Iris pigment epithelial cell (primary cell): ENCODE measurements at places on chromosomes 4 and X.
A peak's percentile ranks its signal among the peaks of the same experiment; 100 is the strongest.

- no peak for DNase-seq
Measured at GRCh38 chr4:174210952-174211490, 72.4 kb downstream of the FBXO8 start.

- no peak for DNase-seq
Measured at GRCh38 chrX:145821291-145821897, 3.8 kb downstream of the SLITRK2 start.

DNA sequence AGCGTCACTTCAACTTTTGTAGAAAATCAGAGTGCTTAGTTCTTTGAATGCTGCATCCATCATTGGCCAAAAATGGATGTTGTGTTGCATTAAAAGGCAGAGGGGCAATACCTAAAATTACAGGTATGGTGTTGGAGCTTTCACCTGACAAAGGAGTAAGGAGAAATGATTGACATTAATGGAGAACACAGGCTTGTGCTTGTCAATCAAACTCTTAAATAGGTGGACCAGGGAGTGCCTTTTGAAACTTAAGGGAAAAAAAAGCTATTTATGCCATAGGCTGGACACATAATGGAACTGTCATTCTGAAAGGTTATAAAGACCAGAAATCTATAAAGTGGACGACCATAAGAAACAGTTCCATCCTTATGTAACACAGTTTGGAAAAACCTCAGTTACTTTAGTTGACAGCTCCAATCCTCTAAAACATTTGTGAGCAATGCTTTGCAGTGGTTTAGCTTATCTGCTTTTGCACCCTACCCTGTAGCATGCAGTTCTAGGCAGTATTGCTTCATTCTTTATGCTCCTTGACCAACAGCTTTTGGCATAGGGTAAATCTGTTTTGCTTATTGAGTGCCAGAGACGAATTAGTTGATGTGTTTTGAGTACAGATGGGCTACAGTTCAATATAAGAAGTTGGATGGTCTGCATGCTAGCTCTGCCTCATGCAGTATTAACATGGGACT, 2.4 kb downstream of the HADH start:
- DNase-seq: peak; percentile 57

DNA sequence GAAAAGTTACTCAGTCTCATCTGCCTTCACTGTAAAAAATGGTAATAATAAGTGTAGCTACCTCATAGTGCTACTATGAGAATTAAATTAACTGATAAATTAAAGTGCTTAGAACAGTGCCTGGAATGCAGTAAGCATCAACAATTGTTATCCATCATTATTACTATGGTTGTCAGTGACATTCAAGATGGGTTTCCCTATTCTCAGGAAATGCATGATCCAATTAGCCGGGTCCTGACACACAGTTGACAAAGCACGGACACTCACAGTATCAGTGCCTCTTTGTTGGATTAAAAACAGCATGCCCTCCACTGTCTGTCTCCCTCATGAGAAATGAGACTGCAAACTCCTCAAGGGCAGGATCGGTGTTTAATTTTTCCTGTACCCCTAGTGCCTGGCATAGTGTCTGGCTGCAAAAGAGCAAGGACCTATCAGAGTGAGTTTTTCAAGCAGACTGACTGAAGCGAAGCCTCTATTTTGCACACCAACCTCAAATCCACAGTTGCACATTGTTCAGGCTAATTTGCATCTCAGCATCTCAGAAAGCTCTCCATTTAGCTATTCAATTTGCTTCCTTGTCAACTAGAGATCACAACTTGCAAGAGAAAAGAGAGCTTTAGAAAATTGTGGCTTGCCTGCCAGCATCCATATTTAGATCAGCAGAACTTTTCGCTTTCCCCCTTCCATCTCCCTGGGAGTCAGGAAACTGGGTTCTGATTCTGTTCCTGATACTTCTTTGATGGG, 122.9 kb downstream of the LDB2 start:
- no peak for DNase-seq

DNA sequence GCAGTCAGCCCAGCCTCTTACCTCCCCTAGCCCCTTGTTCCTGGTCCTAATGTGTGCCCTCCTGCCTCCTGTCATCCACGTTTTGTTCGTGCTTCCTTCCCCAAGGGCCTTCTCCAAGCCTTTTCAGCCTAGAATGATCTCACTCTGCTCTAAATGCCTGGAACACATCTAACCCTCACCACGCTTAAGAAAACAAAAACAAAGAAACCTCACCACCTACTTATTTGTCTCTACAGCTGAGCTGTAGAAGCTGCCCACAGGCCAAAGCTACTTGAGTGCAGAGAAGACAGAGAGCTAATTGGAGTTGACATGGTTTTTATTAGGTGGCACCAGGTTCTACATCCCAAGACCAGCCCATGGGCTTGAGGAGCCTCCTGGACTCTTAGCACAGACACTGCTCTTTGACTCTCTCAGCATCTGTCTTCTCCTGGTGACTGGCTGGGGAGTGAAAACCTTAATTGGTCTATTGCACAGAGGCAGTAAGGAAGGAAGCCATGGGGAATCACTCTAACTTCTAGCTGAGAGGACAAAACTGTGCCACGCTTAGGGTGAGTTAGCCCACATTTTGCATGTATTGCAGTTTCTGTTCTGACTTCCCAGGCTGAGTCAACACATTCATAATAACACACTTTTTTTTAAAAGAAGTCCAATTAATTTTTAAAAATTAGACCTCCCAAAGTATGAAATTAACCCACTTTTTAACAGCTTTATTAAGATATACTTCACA, 52.3 kb upstream of the PDK3 start:
- DNase-seq: no peak

GRCh38 chr4:118224243-118224829, 128.5 kb downstream of the PRSS12 start:
- DNase-seq: peak; percentile 70

DNA sequence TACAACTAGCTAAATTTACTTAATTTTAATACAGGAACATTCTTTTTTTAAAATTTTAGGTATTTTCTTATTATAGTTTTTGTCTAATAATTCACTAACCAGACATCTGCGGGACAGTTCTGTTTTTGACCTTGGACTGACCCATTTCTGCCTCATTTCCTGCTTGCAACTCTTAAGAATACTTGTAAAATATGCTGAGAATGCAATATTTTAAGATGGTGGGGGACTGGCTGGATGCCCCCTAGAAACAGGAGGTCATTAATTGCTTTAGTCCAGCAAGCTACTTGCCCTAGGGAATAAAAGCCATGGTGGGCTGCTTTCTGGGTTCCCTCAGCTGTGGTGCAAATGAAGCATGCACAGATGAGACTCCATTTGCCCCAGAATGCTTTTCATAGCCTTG, 2348.4 kb downstream of the PCDH7 start:
- peak; percentile 9 for DNase-seq

DNA sequence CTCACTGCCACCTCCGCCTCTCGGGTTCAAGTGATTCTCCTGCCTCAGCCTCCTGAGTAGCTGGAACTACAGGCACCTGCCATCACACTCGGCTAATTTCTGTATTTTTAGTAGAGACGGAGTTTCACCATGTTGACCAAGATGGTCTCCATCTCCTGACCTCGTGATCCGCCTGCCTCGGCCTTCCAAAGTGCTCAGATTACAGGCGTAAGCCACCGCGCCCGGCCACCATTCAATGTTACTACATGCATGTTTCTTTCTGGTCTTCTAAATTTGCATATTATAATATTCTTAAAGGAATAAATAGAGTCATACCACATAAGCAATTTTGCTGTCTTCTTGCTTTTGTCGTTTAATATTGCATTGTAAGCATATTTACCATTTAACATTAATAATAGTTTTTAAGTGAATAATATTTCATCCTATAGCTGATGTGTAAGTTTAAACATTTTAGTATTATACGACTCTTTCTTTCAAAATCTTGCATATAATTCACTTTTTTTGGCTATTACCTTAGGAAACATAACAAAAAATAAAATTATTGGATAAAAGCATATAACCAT, 1270.4 kb downstream of the ADGRL3 start:
- no peak for DNase-seq

DNA sequence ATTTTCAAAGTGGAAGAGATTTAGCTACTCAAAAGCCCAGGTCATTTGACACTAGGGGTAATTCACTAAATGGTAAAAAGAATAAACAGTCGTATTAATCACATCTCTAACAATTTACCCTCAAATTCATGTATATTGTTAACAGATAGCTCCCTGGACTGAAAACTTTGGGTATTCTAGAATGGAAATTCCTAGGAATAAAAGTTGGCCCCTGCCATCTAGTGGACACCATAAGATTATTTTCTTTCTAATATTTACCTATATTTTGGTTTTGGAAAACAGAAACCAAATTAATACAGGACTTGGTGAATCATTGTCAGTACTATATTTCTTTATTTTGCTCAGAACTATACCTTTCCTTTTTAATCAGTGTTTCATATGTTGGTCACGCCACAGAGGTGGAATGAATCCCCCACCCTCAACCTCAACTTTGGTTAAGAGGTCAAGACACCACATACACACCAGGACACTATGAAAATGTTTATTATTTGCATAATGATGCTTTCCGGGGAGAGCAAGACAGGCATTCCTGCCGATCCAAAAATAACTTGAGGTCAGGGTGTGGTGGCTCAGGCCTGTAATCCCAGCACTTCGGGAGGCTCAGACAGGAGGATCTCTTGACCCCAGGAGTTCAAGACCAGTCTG, 96.2 kb upstream of the APOOL start:
- peak; percentile 25 for DNase-seq

GRCh38 chr4:155445306-155445705, 68.5 kb upstream of the MAP9 start:
- DNase-seq: no peak

DNA sequence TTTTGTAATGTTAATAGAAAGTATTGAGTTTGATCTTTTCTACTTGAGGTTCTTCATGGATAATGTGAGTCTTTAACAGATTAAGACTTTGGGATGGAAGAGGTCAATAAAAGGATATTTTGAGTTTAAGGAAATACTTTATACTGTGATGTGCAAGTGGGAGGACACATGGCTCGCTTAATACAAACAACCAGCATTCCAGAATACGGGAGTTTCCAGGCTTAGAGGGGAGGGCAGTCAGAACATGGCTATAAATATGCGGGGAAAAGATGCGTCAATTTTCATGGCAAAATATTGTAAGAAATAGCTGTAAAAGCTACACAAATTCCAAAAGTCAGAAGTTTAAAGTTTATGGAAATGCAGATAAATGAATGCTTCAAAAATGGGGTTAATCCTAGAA, 192.3 kb downstream of the AASDH start:
- no peak for DNase-seq

- no peak for DNase-seq
Measured at GRCh38 chr4:4415107-4415805, 28.4 kb downstream of the NSG1 start.

DNA sequence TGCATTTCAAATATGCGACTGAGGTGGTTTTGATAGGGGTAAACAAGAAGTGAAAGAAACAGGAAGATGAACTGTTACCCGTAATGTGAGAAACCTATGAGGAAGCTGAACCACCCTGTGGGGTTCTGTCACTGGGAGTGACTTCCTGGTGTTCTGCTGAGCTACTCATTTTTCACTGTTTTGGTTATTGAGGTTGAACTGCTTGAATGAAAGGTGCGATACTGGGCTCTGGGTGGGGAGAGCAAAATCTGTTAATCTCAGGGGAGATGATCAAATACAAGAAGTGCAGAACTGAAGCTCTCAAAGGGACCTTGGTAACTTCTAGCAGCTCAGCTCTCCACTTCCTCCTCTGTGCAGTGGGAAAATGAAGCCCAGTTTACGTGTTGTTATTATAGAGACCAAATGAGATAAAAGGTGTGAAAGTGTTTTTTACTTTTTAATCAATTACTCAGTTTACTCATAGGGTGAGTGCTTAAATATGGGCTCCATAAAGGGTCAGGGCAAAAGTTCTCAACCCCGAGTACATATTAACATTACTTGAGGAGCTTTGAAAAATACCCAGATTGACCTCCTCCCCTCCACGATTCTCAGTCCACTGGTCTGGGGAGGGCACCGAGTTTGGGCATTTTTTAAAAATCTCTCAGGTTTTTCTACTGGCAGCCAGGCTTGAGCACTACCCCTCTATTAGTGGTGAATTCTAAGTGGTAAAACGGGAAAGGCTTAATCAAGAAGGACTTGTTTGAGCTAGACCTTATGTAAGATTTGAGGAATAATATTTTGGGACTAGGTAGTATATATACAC, 66.7 kb downstream of the COQ2 start:
- DNase-seq: no peak

GRCh38 chr4:137390707-137391106, 141.6 kb downstream of the PCDH18 start:
- DNase-seq: peak; percentile 47

DNA sequence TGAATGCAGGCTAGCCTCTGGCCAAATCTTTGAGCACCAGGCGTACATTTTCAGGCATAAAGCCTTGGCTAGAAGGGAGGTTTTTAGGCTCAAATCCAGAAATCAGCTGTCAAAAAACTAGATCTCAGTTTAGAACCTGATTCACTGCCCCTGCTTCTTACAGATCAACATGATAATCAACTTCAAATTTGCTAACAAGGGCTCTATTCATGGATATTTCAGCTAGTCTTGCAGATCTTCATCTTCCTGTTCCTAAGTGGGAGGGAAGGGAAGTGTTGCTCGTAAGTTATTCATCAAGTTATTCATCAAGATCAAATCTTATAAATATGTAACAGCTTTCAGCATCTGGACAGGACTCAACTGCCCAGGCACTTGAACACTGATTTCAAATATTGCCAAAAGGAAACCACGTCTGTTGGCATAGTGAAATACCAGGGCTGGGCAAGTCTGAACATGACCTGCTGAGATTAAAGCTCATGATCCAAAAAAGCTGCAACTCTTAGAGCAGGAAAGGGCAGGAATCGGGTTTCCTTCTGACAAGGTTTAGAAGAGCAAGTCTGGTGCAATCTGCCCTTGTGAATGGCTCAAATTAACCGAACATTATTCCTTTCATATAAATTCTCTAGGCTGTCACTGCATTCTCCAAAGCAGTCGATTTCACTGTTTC, 200.3 kb downstream of the PDGFC start:
- peak; percentile 84 for DNase-seq

DNA sequence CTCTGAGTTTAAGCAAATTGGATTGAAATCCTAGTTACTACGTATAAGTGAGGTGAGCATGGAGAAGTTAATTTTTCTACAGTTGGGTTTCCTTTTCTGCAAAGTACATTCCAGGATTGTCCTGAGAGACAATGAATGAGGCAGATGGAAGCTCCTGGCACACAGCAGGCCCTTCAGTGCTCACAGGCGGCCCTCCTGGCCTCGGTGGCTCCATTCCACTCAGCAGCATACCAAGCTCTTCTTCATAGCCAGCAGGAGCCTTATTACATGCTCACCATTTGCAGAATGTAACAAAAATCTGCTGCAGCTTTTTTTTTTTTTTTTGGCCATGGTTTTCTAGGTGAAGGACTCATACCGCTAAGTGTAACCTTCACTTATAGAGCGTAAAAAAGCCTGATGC, 113.2 kb upstream of the FAM9B start:
- no peak for DNase-seq
